Right kidney (tissue), 9 donors: ENCODE measurements at places on chromosomes 6 and 20.

GRCh38 chr6:7431313-7431673, 41.7 kb downstream of the RIOK1 start:
- DNase-seq: no peak

DNA sequence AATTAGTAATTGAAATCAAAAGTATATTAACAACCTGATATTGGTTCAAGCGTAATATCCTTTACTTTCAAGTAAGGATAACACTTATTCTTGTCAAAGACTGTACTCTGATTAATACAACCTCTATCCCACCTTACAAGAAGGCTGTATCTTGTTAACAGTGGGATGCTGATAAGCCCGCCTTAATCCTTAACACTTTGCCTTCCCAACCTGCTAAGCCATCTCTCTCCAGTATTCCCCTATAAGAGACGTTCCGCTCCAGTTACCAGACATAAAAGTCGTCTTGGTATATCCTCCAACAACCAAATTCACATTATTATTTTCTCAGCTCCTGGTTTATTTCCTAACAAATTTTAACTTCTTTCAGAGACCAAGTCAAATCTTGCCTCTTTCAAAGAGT, 2.0 kb downstream of the BTBD9 start:
- DNase-seq: no peak

DNA sequence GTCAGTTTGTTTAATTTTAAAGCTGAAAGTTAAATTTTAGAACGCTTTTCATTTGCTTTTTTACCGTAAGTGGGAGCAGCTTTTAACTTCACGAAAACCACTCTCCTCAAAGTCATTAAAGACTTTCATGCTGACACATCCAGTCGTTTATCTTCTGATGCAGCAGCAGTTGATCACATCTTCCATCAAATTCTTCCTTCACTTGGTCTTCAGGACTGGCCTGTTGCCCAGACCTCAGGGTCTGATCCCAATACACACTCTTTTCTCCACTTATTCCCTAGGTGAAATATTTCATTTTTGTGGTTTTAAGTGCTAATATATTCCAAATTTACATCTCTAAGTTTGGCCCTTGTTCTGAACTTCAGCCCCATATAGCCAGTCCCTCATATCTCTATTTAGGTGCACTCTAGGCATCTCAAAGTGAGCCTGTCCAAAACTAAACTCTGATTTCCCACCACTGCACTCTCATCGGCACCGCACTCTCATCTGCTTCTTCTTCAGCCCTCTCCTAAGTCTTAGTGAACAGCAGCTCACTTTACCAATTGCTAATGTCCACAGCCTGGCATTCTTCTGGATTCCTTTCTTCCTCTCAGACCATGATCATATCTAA, 20.4 kb downstream of the AFDN start:
- no peak for DNase-seq

DNA sequence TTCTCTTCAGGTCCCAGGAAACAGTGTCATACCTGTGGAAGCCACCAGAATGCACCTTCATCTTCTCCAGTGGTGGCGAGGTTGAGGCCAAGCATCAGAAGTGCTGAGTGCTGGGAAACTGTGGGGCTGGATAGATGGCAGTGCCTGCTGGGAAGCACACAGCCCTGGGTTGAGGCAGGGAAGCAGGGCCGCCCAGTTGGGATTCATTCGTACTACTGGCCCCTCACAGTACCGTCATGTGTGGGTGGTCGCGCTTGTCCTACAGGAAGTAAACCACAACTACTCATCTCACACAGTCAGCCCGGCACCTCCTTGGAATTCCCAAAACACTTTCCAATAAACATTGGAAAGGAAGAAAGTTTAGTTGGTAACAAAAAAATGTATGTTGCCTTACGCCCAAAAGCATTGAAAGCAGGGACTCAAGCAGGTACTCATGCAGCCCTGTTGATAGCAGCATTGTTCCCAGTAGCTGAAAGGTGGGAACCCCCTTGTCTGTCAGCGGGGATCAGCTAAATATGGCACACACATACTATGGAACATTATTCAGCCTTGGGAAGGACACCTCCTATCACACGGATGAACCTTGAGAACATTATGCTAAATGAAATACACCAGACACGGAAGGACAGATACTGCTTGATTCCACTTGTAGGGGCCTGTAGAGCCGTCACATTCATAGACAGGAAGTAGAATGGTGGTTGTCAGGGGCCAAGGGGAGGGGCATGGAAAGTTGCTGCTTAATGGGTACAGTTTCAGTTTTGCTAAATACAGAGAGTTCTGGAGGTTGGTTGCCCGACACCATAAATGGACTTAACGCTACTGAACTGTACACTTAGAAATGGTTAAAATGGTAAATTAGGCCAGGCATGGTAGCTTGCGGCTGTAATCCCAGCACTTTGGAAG, 162.7 kb downstream of the MTHFD1L start:
- DNase-seq: no peak

GRCh38 chr6:36312854-36313648, 23.6 kb downstream of the BNIP5 start:
- no peak for DNase-seq

DNA sequence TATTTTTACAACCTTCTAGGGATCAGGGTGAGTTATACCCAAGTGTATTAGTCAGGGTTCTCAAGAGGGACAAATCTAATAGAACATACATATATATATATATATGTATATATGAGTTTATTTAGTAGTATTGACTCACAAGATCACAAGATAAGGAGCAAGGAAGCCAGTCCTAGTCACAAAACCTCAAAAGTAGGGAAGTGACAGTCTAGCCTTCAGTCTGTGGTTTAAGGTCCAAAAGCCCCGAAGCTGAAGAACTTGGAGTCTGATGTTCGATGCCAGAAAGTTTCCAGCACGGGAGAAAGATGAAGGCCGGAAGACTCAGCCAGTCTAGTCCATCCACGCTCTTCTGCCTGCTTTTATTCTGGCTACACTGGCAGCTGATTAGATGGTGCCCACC, 632.7 kb upstream of the AGPAT4 start:
- no peak for DNase-seq

- no peak for DNase-seq
Measured at GRCh38 chr20:51077686-51078060, 54.8 kb upstream of the KCNG1 start.

- no peak for DNase-seq
Measured at GRCh38 chr6:128005009-128005408, 104.2 kb upstream of the THEMIS start.

- no peak for DNase-seq
Measured at GRCh38 chr20:41123631-41124030, 13.7 kb upstream of the PLCG1 start.

DNA sequence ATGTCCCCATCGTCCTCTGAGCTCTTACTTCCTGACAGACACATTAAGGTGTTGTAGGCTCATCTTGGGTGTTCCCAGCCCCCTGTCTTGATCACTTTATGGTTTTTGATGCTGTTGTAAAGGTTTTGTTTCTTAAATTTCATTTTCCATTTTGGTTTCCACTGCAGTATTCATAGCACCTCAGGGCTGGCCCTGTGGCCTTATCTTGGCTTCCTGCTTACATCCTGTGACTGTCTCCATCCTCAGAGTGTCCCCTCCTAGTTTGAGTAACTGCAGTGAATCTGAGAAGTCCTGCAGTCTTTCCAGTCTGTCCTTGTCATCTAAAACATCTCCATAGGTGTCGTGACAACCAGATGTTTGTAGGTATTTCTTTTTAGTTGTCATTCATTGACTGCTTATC, 50.9 kb downstream of the JARID2 start:
- no peak for DNase-seq

DNA sequence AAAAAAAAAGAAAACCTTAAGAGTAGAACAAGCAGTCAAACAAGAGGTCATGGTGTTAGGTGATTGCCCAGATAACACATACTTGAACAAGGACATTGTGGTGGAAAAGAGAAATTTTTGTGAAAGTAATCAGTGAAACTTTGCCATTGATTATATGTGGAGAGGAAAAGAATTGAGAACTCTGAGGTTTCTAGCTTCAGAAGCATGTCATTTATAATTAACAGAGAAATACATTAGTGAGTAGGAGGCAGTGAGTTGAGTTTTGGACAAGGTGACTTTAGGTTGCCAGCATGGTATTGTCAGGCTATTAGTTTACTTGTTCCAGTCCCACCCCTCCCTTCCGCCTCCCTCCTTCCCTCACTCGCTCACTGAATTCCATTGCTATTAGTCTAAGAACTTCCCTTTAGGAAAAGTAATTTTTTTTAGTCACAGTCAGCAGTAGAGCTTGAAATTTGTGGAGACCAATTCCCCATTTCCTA, 17.2 kb downstream of the TAB2 start:
- DNase-seq: no peak

GRCh38 chr20:4009309-4009708, 6.0 kb downstream of the RNF24 start:
- DNase-seq: no peak

DNA sequence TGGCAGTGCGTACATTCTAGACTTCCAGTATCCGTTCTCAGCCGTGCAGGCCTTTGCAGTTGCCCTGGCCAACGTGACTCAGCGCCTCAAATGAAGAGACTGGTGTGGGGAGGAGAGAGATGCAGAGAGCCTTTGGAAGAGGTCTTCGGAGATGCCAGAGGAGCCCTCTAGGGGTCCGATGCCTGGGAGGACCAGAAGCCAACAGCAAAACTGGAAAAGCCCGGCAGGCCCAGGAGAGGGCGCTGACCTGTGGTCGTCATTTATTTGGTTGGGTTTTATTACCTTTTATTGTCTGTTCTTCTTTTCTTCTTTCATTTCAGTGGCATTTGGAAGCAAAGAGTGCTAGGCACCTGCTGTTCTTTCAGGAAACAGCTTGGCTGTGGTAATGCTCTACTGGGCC, 53.3 kb upstream of the TMEM181 start:
- DNase-seq: no peak

DNA sequence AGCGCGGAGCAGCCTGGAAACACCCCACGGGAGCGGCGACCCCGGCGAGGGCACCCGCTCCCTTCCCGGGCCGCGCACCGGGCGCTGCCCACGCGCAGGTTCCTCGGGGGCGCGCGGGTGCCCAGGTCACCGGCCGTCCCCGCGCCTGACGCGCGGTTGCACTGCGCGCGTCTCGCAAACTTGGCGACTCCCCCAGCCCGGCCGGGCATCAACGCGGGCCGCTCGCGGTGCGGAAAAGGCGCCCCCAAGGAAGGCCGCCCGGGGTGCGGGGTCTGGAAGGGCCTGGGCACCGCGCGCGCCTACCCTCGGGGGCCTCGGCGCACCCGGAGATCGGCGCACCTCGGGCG, 555 bp upstream of the ZBTB46 start:
- DNase-seq: no peak

GRCh38 chr20:45010399-45010828, 44.1 kb downstream of the STK4 start:
- DNase-seq: no peak

- DNase-seq: no peak
Measured at GRCh38 chr20:1734269-1734858, 76.8 kb upstream of the SIRPG start.

GRCh38 chr6:14918200-14918907, 327.5 kb upstream of the JARID2 start:
- DNase-seq: no peak

- DNase-seq: no peak
Measured at GRCh38 chr6:1297746-1298145, 14.2 kb upstream of the FOXQ1 start.

- DNase-seq: no peak
Measured at GRCh38 chr6:134374491-134375219, 56.7 kb upstream of the SGK1 start.

- no peak for DNase-seq
Measured at GRCh38 chr6:153044295-153044694, 41.8 kb upstream of the MTRF1L start.

DNA sequence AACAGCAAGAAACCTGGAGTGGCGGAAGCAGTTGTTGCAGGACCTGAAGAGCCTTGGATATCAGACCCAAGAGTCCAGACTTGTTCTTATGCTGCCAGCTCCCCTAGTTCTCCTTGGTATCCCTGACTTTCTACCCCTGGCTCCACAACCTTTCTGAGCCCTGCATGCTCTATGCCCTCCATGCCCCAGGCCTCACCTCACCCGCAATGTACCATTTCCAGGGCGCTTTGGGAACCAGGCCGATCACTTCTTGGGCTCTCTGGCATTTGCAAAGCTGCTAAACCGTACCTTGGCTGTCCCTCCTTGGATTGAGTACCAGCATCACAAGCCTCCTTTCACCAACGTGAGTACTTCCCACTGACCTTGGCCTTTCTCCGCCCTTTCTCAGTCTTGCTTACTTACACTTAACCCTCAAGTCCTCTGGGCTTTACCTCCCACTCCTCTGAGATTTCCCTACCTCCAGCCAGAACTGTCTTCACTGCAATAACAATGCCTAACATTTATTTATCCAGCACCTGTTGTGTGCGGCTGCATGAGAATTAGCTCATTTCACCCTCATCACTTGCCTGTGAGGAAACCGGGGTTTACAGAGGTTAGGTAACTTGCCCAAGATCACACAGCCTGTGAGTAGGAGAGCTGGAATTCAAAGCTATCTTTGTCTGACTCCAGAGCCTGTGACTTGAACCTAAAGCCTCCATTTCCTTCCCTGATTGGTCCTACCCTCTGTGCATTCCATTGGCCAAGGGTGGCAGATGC, 2.3 kb downstream of the POFUT1 start:
- no peak for DNase-seq

DNA sequence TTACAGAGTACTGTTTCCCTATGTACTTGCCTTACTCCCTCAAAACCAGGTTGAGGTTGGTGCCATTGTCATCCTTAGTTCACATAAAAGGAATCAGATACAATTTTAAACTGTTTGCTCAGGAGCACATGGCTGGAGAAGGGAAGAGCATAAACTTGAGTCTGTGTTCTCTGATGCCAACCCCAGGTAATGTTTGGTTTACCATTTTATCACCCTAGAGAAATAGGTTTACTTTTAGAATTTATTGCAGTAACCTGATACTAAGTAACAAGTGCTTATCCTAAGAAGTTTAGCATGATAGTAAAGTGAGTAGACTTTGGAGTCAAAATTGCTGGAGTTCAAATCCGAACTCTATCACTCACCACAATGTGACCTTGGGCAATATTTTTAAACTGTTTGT, 86.3 kb downstream of the RFPL4B start:
- no peak for DNase-seq

- DNase-seq: no peak
Measured at GRCh38 chr6:37519461-37519860, 19.8 kb upstream of the CCDC167 start.

- DNase-seq: no peak
Measured at GRCh38 chr6:130843575-130844320, 16.5 kb downstream of the SMLR1 start.

GRCh38 chr20:4973330-4974097, 27.8 kb downstream of the SLC23A2 start:
- DNase-seq: peak; percentile 25

GRCh38 chr6:20205722-20206161, 6.5 kb downstream of the MBOAT1 start:
- DNase-seq: no peak
